ENCODE measurements at places on chromosomes 5 and 9. TPM values are rescaled to one million over a fixed set of nuclear protein-coding genes. Genes with fewer than 3 reads are reported as not detected.

- no peak overlapping the region for H3K4me3 ChIP-seq
- no peak for DNase-seq
- H3K4me1 ChIP-seq = no peaks in the 10 kb centered on the region
- H3K27ac ChIP-seq = no peak overlapping the region
- H3K27me3 ChIP-seq = no peaks in the 10 kb centered on the region
Measured at GRCh38 chr5:153130296-153130695, 360.2 kb upstream of the GRIA1 start.

DNA sequence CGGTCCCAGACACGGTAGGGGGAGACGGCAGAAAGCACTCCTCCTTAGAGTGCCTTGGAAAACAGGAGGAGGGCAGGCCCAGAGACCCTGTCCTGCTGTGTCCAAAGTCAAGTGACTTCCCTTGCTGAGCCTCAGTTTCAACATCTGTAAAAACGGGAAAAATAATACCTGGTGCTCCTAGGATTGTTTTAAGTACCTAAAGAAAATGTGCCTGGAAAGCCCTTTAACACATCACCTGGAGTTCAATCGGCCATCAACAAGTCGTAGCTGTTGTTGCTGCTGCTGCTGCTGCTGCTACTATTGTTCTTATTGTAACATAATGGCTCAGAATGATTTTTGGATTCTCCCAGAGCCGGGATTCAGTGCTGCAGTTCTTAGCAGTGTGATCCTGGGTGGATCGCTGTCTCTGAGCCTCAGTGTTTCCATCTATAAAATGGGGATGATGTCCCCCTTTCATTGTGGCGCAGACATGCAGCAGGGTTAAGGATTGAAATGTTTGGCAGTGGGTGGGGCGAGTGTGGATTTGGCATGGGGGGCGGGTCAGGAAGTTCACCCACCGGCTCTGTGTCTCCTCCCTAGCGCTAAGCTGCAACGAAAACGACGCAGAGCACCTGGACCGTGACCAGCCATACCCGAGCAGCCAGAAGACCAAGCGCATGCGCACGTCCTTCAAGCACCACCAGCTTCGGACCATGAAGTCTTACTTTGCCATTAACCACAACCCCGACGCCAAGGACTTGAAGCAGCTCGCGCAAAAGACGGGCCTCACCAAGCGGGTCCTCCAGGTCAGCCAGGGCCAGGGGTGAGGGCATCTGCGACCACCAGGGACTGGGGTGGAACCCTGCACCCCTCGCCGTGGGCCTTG lies 9.2 kb downstream of the LHX2 start:
- H3K27ac ChIP-seq = no peak overlapping the region
- H3K27me3 ChIP-seq = peaks cover 94% of the 10 kb centered on the region
- no peaks in the 10 kb centered on the region for H3K36me3 ChIP-seq
- H3K4me1 ChIP-seq = peaks cover 29% of the 10 kb centered on the region

DNA sequence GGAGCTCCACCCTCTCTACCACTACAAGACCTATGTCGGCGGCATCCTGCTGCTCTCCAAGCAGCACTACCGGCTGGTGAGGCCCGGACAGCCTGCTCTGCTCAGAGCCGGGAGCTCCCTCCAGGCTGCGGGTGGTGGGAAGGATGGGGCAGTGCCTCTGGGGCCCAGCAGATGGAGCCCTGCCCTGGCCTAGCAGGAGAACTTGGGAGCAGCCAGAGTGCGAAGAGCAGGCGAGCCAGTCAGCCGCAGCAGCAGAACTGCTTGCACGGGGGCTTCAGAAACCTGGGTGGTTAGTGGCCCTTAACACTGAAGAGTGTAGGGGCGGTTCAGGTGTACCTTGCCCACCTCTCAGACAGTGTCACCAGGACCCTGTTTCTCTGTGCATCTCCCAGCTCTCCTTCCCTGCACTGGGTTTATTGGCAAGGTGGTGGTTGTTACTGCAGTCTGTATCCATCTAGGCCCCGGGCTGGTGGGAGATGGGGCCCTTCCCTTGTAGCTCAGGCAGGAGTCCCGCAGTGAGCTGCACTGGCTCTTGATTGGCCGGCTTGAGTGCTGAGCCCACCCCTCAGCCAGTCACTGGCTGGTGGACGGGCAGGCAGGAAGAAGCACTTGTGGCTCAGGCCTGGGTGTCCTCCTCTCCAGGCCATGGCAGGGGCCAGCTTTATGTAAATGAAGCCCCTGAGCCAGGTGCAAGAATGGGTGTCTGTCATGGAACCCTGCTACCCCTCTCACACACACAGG lies 7.7 kb downstream of the B4GALT7 start:
- DNase-seq = peak; percentile 59
- H3K27me3 ChIP-seq = no peaks in the 10 kb centered on the region
- no peak overlapping the region for H3K4me3 ChIP-seq
- H3K4me1 ChIP-seq = no peaks in the 10 kb centered on the region
- H3K36me3 ChIP-seq = no peaks in the 10 kb centered on the region
- no peak overlapping the region for H3K27ac ChIP-seq

GRCh38 chr5:20555034-20555433 lies 567.0 kb upstream of the CDH18 start:
- H3K4me3 ChIP-seq = no peak overlapping the region
- H3K27ac ChIP-seq = no peak overlapping the region
- DNase-seq = no peak
- no peaks in the 10 kb centered on the region for H3K4me1 ChIP-seq
- H3K36me3 ChIP-seq = no peaks in the 10 kb centered on the region

Gene PGGT1B
- total RNA-seq = 46.5 TPM

Gene TXN
- total RNA-seq = 308 TPM
